ENCODE measurements at places on chromosomes 6 and 20.

- DNase-seq, result no peak
Measured at GRCh38 chr6:38187325-38187724, 367.8 kb downstream of the ZFAND3 start.

GRCh38 chr20:24909086-24909780, 39.8 kb upstream of the CST7 start:
- no peak for DNase-seq

DNA sequence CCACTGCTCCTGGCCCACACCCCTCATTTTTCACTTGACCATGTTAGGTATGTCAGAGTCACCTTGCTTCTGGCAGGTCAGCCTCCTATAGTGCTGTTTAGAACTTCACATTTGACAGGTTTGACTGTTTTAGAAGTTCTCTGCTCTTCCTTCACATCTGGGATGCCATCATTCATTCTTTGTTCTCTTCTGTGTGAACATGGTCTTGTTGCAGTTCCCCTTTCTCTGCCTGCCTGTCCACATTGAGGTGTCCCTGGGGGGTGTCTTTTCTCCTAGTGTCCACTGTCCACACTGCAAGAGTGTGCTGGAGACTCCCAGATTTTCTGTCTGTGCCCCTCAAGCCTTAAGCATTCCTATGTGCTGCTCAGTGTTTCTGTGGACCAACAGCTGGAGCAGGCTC, 89.5 kb downstream of the JARID2 start:
- no peak for DNase-seq

- DNase-seq, result no peak
Measured at GRCh38 chr20:16865406-16865805, 117.2 kb downstream of the OTOR start.

All from activated CD8-positive, alpha-beta memory T cell treated with anti-CD3 and anti-CD28 coated beads, Interleukin-2, amount 50 U/mL, for 48 hours (primary cell).